ENCODE measurements at places on chromosomes 11 and 22.
A peak's percentile ranks its signal among the peaks of the same experiment; 100 is the strongest.

- peak; percentile 84 for ATAC-seq
Observed at GRCh38 chr11:119373921-119374631, 7.4 kb downstream of the USP2 start.

- ATAC-seq: no peak
Observed at GRCh38 chr11:113282898-113283437, 31.4 kb upstream of the TTC12 start.

- no peak for ATAC-seq
Observed at GRCh38 chr11:76599041-76600013, 71.2 kb downstream of the LRRC32 start.

DNA sequence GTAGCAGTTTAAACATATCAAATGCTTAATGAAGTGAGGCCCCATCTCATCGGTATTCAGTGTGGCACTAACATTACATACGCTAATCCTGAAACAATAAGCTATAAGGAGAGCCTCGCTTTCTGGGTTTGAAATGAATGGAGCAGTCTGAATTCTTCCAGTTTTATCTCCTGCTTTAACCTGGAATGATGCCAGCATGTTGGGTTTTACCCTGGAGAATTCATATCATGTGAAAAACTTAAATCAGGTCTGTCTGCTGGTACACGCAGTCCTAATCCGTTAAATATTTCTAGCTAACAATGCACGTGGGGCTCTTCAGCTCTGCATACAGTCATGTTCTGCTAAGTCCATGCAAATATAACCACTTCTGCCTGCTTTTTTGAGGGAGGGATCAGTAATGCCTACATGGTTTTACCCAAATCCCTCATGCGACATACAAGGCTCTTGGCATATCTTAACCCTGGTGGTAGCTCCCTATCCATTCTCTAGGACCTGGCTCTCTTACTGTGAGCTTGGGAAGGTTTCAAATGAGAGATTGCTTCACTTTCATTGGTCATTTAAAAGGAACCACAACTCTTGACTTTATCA is 92.7 kb downstream of the COMMD9 start:
- peak; percentile 63 for ATAC-seq

DNA sequence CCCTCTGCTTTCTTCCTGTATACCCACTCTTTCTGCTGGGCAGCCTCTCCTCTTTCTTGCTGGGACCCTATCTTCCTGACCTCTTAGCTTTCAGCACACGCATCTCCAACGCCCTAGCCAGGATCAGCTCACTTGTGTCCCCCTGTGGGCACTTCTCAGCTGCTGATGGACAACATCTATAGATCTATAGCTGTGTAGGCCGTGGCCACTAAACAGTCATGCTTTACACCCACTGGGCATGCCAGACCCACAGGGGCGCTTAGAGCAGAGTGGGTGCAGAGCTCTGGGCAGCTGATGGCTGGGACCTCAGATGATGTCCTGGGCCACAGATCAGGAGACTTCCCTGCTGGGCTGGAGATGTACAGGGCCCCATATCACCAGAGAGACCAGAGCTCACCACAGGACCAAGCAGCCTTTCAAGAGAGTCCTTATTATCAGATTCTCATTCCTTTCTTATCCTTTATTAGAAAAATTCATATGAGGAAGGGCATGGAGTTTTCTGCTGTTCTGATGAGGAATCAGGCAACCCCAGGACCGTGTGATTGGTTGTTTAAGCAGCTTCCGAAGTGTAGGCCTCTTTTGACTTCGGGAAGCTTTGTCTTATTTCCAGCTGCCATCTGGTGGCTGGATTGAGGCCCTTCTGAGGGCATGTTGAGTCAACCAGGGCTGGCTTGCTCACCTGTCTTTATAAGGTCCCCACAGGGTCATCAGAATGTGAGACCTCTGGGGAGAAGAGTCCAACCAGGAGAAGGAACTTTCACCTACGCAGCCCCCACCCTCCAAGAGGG is 60.5 kb downstream of the OSBP2 start:
- ATAC-seq: peak; percentile 98

- peak; percentile 27 for ATAC-seq
Observed at GRCh38 chr22:42172773-42173172, 42.2 kb upstream of the CYP2D6 start.

- ATAC-seq: peak; percentile 81
Observed at GRCh38 chr11:110491577-110492320, 62.0 kb downstream of the FDX1 start.

DNA sequence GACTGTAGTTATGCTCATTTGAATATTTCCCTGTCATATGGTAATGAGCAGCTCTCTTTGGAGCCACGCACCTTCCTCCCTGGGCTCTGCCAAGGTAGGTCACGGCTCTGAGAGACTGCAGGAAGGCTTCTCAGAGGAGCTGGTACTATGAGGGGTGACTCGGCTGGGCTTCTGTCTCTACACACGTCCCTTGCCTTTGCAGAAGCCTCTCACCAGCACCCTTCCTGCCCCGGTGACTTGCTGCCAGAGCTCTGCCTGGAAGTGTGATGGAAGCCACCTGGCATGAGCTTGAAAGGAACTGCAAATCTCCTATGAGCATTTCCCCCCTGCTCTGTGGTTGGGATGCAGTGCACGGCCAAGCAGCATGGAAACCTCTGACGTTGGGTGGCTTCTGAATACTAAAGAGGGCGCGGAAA is 74.2 kb downstream of the KIRREL3 start:
- no peak for ATAC-seq

DNA sequence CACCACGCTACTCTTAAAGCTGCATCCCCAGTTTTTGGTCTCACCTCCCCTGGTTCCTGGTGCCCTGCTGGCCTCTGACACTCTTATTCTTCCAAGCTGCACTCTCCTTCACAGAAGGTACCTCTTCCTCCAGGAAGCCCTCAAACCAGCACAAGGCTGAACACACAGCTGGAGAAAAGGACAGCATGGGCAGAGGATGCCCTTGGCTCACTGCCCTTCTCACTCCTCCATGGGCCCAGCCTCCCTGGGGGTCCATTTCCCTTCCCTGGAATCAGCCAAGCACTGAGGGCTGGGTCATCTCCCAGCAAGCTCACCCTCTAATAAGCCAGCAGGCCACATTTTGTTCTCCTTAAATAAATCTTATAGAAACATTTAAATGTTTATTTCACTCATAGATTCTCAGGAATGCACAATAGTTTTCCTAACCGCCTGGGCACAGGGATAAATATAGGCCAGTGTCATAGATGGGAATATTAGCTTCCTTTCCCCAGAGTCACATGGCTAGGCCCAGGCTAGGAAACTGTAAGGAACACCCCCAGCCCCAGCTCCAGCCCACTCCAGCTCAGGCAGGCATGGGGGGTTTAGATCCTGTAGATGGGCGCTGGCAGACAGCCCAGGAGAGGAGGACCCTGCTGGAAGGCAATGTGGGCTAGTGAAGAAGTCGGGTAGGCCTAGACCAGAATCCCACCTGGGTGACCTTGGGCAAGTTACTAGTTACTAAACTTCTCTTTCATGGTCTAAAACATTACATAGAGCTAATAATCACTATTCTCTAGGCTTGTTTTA is 51.5 kb downstream of the IRAG1 start:
- ATAC-seq: no peak

GRCh38 chr11:8094656-8095055 is 13.6 kb downstream of the TUB start:
- no peak for ATAC-seq

- ATAC-seq: no peak
Observed at GRCh38 chr11:108838792-108839105, 173.9 kb downstream of the DDX10 start.

DNA sequence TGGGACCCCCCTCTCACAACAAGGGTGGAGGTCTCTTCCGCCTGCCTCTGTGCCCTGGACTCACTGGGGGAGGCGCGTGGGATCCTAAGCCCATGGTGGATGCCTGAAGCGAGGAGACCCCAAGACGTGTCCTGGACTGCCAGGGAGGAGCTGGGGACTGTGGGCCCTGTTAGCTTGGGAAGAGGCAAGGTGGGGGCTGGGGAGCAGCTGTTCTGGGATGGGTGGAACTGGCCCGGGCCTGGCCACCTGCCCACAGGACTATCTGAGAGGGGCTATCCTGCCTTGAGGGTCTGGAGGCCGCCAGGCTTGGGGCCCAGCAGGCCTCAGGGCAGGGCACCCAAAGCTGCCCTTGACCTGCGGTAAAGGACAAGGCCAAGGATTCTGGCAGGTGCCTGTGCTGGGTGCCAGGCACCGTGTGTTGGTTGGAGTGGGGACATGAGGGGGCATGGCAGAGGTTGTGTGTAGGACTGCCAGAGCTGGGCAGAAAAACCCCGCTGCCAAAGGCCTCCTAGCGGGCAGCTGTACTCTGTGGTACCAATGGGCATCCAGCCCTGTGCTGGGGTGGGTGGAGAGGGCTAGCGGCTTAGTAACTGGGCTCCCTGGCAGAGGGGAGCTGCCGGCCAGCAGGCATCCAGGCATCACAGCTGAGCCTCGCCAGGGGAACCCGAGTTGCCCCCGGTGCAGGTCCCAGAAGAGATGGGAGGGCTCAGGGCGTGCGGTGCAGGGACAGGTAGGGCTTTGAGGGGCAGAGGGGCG is 670 bp downstream of the LSP1 start:
- no peak for ATAC-seq

GRCh38 chr22:19419464-19420178 is 11.9 kb downstream of the HIRA start:
- ATAC-seq: no peak
